Cortex of kidney (tissue), 1 donor: ENCODE measurements at places on chromosomes 4 and X.

DNA sequence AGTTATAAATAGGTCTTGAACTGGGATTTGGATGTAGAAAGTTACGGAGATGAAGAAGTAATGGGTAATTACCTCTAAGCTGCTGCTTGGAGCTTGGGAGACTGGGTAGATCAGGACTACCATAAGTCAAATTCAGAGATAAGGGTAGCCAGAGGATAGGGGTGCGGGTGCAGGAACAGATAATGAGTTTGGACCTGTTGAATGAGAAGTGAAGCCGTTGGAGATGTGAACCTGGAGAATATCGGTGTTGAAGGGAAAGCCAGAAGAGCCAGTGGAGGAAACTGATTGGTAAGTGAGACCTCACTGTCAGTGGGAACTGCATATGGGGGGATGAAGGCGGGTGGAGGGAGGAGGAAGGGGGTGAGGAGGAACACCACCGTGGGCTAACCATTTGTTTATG, 618 bp upstream of the FOXO4 start:
- no peak for DNase-seq

- DNase-seq = no peak
Observed at GRCh38 chr4:38788317-38788716, 5.5 kb upstream of the TLR10 start.

- no peak for DNase-seq
Observed at GRCh38 chr4:88731381-88731780, 33.8 kb upstream of the NAP1L5 start.

DNA sequence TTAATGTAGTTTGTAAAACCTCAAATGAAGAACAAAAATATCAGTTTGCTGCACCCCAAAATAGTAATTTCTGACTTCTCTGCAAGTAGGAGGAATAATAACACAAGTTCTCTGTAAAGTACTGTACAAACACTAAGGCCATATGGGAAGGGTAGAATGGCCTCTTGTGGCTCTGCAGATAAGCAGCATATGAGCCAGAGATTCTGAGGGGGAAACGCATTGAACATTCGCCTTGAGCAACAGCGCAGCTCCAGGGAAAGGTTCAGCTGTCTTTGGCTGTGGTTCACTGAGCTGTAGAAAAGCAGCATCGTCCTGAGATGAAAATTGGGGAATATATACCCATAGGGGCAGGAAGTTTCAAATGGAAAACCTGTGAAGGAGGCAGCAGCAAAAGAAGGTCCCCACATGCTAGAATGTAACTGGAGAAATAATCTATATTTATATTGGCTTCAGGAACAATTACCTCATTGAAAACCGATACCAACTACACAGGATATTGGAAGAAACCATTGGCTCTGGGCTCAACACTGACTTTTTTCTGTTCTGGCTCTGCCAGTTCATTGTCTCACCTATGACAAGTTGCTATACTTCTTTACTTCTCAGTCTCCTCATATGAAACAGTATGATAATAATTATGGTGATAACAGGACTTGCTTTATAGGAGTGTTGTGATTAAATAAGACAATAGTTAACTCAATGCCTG, 357.6 kb upstream of the CPEB2 start:
- no peak for DNase-seq

DNA sequence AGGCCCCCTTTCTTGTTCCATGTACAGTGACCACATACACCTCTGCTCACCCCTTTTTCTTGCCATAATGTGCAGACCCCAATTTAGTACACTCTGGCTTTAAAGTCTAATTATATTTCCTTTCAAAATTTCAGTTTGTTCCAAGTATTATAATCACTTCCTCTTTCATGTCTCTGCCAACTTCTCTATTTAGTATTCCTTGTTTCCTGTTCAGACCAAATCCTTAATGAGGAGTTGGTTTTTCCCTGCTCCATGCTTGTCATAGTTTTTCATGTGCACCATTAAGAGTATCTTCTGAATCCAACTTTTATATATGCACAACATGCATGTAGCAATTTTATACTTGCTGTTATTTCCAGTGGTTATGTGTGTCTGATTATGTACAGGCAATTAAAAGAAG, 32.3 kb downstream of the USP53 start:
- no peak for DNase-seq

GRCh38 chrX:54248309-54248708, 65.3 kb upstream of the FAM120C start:
- DNase-seq = no peak

DNA sequence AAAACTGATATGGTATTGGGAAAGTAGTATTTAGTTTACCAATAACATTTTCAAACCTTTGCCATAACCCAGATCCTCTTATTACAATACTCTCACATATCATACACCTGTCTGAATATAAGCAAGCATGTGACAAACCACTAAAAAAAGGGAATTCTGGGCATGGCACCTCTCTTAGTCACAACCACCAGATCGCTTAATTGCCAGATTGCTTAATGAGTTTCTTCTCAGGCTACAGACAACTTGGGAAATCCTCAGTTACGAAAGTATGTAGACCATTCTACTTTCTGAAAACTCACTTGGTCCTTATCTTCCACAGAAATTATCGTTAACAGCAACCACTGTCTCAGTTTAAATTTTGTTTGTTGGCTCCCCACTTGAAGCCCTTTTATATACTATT, 2.1 kb downstream of the NAF1 start:
- DNase-seq = no peak

DNA sequence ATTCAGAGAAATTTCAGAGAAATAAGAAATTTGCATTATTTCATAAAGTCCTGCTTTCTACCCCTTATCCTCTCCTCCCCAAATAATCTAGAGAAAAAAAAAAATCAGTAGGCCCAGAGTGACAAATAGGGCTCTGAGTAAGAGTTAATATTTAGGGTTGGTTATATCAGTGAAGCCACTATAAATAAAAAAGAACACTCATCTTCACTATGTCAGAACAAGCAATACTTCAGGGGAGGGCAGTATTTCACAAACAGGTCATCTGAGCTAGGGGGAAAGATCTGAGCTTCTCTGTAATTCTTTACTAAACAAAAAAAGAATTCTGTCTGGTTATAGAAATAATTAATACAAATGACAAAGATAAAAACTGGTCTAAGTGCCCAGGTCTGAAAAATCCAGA, 39.4 kb downstream of the PDE5A start:
- no peak for DNase-seq

DNA sequence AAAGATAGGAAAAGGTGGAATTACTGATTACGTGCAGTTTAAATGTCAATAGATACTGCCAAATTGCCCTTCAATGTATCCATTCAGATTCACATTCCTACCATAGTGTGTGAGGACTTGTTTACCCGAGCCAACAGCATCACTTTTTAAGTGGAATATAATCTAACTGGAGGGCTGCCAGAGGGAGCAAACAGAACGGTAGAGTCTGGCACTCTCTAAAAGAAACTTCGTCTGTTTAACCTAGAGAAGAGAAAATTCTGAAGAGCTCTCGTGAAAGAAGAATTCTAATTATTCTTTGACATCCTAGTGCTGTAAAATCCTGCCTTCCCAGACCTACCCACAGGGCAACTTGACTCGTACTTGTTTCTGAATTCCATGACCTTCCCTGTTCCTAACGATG, 23.2 kb downstream of the SMIM43 start:
- DNase-seq = no peak
